Right kidney (tissue), 9 donors: ENCODE measurements at places on chromosomes 1 and 21.
A peak's percentile ranks its signal among the peaks of the same experiment; 100 is the strongest.

DNA sequence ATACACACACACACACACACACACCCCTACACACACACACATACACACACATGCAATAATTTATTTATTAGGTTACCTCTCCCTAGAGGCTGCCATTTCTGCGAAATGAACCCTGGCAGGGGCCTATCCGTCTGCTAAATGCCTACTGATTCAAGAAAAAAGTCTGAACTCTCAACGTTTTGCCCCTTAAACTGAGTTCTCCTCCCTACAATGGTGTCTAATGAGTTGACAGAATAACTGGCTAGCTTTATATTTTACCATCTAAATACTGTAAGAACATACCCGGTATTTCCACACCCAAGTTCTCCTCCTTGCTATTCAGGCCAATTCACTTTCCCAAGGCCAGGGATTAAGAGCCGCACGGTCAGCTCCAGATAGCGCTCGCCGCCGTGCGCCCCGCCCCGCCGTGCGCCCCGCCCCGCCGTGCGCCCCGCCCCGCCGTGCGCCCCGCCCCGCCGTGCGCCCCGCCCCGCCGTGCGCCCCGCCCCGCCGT is 339 bp upstream of the RNPC3 start:
- peak; percentile 59 for DNase-seq

GRCh38 chr1:153888533-153888932 is 34.2 kb downstream of the GATAD2B start:
- no peak for DNase-seq

GRCh38 chr1:205518661-205519540 is 14.4 kb downstream of the CDK18 start:
- no peak for DNase-seq

DNA sequence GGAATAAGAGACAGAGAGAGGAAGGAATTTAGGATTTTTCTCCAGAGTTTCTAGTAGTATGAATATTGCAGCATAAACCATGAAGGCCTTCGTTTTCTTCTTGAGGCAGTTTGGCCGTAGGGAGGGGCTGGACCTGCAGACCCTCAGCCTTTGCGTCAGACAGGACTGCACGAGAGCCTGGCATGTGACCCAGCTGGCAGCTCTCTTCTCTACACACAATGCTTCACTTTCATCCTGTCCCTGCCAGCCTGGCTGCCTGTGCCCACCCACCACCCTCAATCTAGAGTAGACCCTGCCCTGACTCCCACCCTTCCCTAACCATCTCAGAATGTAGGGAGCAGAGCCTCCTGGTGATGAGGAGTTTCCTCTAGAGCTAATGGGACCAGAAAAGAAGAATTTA is 1.6 kb downstream of the CA14 start:
- DNase-seq, result no peak
